ENCODE measurements at places on chromosomes 7 and 10.

- DNase-seq, result no peak
These were observed 297.8 kb downstream of the AUTS2 start for GRCh38 chr7:69896121-69896520.

GRCh38 chr7:1787681-1788235 lies 117.7 kb downstream of the ELFN1 start:
- DNase-seq, result no peak

GRCh38 chr7:63900394-63901203 lies 98.0 kb upstream of the ZNF722 start:
- peak; percentile 91 for DNase-seq

DNA sequence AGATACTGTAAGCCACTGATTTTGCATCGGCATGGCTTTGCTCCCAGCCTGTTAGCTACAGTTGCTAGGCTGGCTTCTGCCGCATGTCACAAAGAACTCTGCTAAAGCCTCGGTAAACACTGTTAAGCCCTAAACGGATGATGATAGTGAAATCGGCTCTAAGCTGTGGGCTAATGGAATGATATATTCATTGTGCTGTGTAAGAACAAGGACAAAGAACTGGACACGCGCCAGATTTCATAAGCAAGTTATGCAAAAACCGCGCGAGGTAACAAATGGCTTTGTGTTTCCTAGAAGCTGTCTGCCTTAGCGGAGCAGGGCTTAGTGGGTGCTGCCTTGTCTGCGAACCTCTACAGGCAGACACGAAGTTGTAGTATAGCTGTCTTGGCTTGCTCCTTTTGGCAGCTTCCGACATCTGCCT lies 331.3 kb upstream of the COBL start:
- no peak for DNase-seq

GRCh38 chr10:73053275-73053674 lies 43.4 kb downstream of the P4HA1 start:
- no peak for DNase-seq

DNA sequence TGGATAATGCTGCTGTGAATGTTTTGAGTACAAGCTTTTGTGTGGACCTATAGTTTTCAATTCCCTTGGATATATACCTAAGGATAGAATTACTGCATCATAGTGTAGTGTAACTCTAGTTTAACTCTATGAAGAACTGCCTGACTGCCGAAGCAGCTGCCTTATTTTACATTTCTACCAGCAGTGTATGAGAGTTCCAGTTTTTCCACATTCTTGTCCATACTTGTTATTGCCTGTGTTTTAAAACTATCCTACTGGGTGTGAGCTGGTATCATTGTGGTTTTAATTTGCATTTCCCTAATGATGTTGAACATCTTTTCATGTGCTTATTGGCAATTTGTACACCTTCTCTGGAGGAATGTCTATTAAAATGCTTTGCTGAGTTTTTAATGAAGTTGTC lies 15.7 kb downstream of the SEPTIN7 start:
- DNase-seq, result no peak

DNA sequence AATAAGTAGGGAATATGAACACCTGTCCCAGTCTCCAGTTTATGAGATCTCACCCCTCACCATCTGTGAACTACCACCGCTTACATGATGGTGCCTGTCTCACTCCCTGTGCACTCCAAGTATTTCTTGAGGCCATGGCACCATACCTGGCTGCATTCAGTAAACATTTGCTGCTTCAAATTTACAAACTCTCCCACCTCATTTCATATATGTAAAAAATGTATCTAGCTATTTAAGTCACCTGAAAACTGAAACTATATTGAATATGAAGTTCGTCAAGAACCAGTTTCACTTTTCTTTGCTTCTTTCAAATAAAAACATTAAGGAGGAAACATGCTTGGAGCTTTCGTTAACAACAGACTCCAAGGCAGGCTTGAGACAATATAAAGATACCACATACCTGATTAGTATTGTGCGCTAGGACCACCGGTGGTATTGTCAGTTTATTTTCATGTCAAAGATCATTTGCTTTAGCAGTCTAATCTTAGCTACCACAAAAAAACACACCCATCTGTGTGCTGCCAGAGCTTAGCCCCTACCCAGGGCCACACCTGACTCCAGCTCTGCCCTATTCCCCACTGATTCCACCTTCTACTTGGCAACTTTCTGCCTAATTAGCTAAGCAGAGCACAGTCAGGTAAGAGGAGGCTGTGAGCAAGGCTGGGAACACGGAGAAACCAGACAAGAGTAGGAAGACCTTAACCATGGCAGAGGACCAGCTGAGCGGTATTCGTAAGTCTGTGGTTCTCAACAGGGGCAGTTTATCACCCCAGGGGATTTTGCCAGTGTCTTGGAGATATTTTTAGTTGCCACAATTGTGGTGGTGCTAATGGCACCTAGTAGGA lies 92.0 kb downstream of the ZFAND4 start:
- DNase-seq, result no peak

GRCh38 chr7:14690075-14690474 lies 212.5 kb downstream of the DGKB start:
- no peak for DNase-seq

DNA sequence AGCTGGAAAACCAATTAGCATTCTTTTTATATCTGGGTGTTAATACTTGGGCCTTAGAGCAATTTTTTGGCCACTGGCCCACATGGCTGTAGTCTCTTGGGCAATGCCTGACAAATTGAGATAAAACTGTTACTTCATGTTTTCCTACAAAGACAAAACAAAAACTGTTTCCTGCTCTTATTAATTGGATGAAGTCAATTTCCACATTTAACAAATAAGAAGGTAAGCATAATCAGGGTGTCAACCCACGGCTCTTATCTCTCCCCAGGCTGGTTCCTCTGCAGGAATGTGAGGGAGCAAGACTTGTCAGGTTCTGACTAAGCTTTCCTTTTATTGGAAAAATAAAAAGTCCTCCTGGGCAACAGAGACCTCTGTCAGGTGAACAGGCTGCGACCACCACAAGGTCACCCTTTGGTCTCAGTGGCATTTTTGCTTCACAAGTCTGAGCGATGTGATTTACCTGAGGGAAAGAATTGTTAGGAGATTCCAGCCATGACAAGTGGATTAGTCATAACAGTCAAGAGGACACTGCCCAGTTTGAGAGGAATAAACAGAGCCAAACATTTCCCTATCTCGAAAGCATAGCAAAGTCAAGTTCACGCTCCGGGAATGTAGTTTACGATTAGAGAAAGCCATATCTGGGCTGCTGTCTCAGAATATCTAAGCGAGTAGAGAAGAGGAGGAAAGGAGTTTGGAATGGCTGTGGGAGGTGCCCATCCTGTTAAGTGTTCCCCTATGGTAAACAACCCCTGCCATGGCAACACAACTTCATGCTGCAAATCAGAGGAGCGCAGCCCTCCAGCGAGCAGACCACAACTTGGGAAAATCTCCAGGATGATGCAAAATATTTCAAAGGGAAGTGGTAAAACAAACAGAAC lies 144.4 kb downstream of the TES start:
- peak; percentile 98 for DNase-seq

- DNase-seq, result peak; percentile 52
These were observed 23.0 kb downstream of the ASB15 start for GRCh38 chr7:123624527-123625183.

- no peak for DNase-seq
These were observed 201.1 kb upstream of the PLXNA4 start for GRCh38 chr7:132777414-132777813.

- DNase-seq, result no peak
These were observed 385.4 kb upstream of the ANKRD30A start for GRCh38 chr10:36739884-36740445.

DNA sequence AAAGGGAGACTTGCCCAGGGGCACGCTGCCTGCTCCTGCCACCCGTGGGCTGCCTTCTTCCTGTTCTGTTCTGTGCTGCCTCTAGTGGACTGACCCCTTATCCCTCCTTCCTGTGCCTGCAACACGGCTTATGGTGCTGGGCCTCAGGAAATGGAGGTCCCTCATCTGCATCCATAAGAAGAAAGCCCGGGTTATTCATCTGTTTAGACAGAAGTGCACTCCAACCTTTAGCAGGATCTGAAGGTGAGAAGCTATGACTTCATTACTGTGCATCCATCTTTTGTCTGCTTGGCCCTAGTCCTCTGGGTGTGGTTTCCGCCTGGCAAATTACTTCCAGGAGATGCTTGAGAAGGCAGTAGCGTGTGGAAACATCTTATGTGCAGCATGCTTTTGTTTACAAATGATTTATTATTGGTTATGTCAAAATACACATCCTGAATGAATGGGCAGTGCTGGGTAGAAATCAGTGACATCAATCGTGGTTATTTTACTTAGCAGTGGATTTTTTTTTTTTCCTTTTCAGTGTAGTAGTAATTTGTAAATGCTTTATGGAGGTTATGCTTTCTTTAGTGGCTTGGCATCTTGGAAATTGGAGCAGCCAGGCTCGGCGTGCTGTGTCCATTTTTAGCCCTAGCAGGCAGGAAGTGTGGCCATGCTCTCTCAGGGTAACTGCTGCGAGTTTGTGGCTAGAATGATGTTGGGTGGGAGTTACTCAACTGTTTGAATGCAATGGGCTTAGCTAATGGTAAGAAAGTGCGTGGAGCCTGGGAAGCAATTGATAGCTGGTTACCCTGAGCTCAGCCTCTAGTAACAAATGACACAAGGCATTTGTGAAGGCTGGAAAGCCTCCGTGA lies 12.7 kb downstream of the PTPRE start:
- peak; percentile 40 for DNase-seq

- DNase-seq, result no peak
These were observed 3.7 kb downstream of the FLNC start for GRCh38 chr7:128833946-128834325.

DNA sequence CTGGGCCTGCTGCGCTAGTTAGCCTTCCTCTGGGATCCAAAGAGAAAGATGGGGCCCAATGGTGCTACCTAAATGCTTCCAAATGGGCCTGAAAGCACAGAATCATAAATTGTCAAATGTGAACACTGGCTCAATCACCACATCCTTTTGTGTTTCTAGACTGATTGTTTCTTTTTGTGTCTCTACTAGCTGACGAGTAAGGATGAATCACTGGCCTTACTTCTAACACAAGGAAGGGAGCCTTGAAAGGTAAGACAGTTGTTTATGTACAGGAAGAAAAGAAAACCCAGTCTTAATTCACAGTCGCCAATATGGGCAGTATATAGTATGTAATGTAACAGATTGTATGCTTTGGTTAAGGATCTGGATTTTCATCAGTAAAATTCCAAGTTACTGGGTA lies 89.5 kb downstream of the ZNF92 start:
- DNase-seq, result peak; percentile 51

DNA sequence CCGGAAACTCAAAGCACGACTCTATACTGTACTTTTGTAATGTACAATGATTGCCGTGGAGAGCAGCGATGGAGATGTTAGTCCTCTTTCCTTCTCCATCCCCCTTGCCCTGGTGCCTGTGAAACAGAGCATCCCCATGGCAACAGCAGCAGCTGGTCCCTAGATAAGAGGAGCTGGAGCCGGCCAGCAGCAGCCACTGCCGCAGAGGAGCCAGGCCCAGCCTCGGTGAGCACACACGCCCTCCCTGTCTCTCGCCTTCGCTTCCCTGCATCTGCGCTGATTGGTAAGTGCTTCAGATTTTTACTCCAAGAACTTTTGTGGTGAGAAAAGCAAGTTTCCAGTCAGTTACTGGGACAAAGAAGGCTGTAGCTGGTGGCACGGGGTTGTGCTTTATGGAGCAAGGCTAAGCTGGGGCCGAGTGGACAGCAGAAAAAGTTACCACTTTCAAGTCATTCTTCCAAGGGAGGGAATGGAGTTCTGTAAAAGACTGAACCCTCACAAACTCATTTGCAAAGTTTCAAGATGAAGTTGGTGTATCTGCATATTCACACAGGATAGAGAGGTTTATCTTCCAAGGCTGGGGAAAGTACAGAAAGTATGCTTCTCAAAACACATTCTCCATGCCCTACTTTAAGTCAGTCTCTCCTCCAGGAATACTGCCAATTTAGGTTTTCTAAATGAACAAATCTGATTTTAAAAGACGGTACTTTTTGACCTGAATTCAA lies at the start of gene PPP1R17:
PPP1R17 (plus strand) TSS at position 192 of the 725 bp plus-strand sequence. CDS start 5,227 bp downstream, outside the sequence.
- no peak for DNase-seq

DNA sequence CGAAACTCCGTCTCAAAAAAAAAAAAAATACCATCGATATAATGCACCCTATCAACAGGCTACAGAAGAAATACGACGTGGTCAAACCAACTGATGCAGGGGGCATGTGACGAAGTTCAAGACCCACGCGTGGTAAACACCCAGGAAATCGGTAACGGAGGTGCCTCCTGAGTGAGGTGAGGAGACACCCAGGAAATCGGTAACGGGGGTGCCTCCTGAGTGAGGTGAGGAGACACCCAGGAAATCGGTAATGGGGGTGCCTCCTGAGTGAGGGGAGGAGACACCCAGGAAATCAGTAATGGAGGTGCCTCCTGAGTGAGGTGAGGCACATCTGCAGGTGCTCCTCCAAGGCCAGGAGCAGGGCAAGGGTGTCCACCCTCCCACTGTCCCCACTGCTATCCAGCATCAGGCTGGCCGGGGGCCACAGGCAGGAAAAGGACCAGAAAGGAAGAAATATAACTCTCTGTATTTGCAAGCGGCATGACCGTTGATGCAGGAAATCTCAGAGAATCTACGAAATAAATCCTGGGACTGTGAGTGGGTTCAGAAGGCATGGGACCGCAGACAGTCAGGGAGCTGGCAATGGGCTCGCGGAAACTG lies 10.7 kb upstream of the GPR146 start:
- DNase-seq, result no peak

GRCh38 chr7:108211382-108212201 lies 81.4 kb upstream of the LAMB4 start:
- DNase-seq, result peak; percentile 93

DNA sequence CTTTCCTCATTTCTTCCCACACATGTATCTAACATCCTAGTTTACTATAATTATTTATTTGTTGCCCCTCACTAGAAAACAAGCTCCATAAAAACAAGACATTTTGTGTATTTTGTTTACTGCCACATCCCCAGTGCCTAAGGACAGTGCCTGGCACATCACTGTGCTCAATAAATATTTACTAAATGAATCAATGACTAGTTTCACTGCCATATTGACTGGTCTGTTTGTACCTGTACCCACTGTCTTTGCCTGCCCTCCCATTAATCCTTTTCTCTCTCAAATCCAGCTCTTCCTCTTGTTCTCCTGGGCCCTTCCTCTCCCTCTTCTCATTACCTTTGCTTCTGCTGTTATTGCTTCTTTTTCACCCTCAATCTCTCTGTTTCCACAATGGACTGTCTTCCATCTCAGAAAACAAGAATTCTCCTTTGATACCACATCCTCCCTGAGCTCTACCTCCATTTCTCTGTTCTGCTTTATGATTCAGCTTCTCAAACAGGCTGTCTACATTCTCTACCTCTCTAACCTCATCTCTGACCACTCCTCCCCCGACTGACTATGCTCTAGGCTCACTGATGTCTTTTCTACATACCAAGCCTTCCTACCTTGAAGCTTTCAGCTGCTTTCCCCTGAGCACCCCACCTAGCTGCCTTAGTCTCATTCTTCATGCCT lies 8.3 kb upstream of the FAM133B start:
- peak; percentile 60 for DNase-seq

GRCh38 chr7:42617806-42618457 lies 293.9 kb downstream of the C7orf25 start:
- no peak for DNase-seq
